ENCODE measurements at places on chromosomes 4 and X.
A peak's percentile ranks its signal among the peaks of the same experiment; 100 is the strongest.

- ATAC-seq: no peak
Observed at GRCh38 chrX:101904996-101905395, 26.8 kb downstream of the ZMAT1 start.

GRCh38 chrX:23332888-23333821 is 1.5 kb upstream of the PTCHD1 start:
- peak; percentile 25 for ATAC-seq

DNA sequence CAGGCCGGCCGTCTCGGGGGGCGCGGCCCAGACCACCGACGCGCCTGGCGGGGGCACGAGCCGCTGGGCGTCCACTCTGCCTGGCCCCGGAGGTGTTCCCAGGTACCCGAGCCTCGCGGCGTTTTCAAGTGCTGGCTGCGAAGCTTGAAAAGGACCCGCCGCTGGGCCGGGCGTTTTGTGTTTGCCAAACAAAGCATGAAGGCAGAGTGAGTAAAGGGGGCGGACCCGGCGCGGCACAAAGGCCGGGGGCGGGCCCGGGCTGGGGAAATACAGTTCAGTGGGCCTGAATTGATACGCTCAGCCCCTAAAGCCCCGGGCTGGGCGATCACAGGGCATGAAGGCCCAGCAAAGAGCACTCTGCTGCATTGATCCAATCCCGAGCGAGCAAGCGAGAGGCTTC is 65.4 kb downstream of the SOX3 start:
- no peak for ATAC-seq

GRCh38 chrX:31323658-31324057 is 251.8 kb upstream of the FTHL17 start:
- ATAC-seq: no peak

DNA sequence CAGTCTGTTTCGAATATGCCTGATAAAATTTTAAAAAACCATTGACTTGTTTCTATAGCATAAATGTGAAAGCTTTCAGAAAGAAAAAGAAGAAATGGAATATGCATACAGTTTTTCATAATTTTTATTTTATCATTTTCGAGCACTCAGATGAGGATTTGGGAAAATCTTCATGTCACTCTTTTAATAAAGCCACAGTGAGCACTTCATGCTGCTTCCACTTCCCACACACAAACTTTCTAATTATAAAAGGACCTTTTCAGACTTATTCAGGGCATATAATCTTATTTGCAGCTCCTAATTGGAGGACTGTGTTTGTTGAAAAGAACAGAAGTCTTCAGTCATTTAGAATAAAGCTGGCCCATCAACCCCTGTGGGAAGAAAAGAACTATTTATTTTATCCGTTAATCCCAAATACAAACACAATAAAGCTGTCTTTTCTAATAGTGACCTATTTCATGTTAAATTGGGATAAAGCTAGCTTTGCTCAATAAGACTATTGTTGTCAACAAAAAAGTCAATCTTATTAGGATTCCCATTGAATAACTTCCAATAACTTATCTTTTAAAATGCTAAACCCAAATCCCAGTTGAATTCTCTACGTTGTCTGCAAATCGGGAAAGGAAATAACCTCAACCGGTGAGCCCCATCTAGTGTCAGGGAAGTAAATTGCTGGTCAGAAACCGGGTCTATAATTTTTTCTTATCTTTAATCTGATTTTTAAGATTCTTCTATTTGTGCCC is 211.5 kb downstream of the PDGFRA start:
- ATAC-seq: no peak

DNA sequence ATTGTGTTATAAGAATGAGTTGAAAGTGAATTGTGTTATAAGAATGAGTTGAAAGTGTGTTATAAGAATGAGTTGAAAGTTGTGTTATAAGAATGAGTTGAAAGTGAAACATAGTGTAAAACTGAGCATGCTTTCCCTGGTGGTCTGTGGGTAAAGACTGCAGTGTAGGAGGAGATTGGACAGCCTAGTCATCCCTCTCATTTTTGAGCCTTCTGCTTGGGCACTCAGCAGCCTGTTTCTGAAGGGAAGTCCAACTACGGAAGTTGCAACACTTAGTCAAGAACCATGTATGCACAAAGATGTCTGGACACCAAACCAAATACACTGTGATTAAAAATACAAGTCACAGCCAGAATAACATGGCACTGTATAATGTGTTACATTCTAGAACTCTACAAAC is 72.6 kb downstream of the ANK2 start:
- no peak for ATAC-seq

GRCh38 chr4:85488416-85488815 is 13.5 kb downstream of the ARHGAP24 start:
- no peak for ATAC-seq

DNA sequence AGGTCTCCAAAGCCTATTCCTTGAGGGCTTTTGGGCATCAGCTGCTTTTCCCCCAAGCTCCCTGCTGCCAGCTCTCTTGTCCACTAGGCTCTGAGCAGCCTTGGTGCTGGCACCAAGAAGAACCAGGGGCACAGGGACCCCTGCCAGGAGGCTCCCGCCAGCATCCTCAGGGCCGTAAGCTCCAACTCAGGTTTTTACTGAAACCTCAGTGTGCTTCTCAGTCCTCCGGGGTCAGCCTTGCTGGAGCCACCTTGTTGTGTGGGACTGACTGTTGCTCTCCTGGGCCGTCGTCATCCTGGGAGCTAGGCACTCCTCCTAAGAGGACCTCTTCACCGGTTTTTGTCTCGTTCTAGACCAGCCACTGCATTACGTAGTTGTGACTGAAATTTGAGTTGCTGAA is 38.9 kb downstream of the NOP14 start:
- ATAC-seq: no peak

DNA sequence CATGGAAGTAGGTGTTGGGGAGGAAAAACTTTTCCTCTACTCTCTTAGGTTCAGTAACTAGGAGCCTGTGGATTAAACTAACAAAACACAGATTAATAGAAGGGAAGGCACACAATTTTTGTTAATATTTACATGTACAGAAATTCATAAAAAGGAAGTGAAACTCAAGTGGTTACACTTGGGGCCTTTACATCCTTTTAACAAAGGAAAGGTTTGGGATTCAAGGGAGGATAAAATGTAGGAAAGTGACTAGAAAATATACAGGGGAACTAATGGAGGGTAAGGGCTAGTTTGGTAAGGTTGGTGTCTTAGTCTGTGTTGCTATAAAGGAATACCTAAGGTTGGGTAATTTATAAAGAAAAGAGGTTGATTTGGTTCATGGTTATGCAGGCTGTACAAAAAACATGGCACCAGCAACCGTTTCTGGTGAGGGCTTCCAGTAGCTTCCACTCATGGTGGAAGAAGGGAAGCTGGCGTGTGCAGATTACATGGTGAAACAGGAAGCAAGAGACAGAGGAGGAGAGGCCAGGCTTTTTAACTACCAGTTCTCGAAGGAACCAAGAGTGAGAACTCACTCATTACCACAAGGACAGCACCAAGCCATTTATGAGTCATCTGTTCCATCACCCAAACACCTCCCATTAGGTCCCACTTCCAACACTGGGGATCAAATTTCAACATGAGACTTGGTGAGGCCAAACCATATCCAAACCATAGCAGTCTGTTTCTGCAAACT is 124.4 kb downstream of the CHRDL1 start:
- ATAC-seq: no peak

GRCh38 chr4:183205709-183206108 is 106.7 kb downstream of the WWC2 start:
- no peak for ATAC-seq

- no peak for ATAC-seq
Observed at GRCh38 chr4:132642016-132642817, 506.9 kb upstream of the PCDH10 start.

- ATAC-seq: no peak
Observed at GRCh38 chr4:89314291-89314690, 6.7 kb upstream of the GPRIN3 start.

GRCh38 chr4:166143227-166143626 is 270.2 kb downstream of the TLL1 start:
- no peak for ATAC-seq

DNA sequence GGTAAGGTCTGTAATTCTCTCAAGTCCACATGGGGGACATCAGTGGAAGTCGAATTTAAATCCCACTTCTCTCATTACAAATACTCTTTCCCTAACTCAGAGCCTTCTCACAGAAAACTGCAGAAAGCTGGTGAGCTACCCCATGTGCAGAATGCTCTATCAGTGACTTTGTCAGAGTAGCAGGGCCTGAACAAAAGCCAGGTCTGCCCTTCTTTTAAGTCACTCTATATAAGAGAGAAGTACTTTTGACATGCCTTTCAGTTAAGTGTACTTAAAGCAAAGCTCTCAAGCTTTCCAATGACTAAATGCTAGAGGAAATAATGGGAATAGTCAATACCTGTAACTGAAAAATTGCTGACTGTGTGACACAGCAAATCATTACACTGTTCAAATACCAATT is 323.1 kb downstream of the KCNIP4 start:
- no peak for ATAC-seq

DNA sequence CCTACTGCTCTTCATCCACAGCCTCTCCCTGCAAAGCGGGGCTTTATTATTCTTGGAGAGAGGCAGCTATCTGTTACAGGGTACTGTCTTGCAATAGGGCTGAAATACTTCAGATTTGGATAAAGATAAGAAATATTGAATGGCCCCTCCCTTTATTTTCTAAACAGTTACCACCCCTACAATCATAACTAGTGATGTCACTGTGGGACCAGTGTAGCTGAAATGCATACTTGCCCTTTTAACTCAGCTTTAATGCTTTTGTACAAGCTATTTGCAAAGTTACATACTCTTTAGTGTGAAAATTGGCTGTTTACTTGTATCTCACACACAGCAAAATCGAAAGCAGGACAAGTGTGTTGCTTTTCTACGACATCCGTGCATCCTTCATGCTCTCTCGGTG is 261.7 kb upstream of the GATB start:
- ATAC-seq: peak; percentile 52

DNA sequence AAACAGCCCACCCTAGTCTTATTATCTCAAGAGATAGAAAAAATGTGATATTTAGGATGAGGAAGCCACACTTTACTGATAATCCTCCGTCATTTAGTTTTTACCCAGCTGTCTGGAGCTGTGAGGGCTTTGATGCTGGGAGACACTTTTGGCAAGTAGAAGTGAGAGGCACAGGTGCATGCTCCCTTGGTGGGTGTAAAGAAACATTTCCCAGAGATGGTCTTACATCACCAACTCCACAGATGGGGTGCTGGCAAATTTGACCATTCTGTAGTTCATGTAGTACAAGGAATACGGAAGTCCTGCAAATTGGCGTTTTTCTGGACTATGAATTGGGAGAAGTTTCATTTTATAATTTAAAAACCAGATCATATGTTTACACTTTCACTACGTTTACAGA is 28.5 kb downstream of the TRIM61 start:
- ATAC-seq: no peak

- ATAC-seq: peak; percentile 62
Observed at GRCh38 chrX:50635817-50636365, 165.3 kb upstream of the DGKK start.

- ATAC-seq: no peak
Observed at GRCh38 chr4:83230928-83231327, 53.7 kb downstream of the COQ2 start.

DNA sequence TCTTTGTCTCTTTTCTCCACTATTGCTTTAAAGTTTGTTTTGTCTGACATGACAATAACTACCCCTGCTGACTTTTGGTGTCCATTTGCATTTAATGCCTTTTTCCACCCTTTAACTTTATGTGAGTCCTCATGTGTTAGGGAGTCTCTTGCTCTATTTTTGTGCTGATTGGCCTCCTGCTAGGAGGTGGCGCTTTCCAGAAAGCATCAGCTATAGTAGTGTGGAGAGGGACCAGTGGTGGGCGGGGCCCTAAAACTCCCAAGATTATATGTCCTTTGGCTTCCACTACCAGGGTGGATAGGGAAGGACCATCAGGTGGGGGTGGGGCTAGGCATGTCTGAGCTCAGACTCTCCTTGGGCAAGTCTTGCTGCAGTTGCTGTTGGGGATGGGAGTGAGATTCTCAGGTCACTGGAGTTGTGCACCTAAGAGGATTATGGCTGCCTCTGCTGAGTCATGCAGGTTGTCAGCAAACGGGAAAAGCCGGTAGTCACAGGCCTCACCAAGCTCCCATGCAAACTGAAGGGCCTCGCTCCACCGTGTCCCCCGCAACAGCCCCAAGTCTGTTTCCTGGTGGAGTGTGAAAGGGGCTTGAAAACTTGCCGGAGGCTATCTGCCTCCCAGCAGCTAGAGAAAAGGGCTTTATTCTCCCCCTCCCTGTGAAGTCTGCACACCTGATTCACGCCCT is 156.3 kb downstream of the CPEB2 start:
- ATAC-seq: no peak

DNA sequence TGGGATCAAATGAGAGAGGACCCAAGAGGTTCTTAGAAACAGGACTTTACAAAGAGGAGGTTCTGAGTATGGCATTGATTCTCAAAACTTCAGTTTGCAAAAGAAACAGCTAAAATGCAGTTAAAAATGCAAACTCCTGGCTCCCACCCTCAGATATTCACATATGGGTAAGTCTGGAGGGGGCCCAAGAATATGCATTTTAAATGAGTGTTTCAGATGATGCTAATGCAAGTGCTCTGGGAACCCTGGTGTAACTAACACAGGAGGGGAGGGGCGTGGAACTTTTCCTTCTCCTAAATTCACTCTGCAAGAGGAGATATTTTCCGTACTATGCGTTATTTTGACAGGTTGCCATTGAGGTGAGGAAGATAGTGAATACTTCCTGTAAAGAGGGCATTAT is 168.2 kb downstream of the TENM3 start:
- ATAC-seq: no peak

DNA sequence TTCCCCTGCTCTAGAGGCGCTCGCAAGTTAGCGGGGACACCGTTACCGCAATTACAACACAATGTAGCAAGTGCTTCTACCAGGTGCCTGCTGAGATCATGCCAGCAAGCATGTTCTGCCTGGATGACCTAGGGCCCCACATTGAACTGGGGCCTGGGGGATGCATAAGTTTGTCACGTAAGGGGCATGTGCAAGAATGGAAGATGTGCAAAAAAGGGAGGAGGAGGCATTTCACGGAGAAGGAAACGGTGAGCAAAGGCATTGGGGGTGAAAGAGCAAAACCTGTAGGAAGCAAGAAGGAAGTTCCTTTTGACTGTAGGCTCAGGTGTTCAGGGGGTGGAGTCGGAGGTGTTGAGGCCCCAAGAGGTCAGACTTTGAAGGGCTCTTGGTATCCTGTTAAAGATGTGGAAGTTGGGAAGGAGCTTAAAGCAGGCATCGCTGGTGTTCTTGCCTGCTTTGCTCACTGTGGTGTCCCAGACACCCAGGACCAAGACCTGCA is 602 bp upstream of the SCARB2 start:
- no peak for ATAC-seq

- no peak for ATAC-seq
Observed at GRCh38 chr4:48008021-48008596, 8.4 kb downstream of the CNGA1 start.

- ATAC-seq: no peak
Observed at GRCh38 chr4:184795214-184795844, 30.4 kb downstream of the ACSL1 start.

Data from motor neuron (in vitro differentiated cells).